ENCODE measurements at places on chromosomes 11 and 22.

DNA sequence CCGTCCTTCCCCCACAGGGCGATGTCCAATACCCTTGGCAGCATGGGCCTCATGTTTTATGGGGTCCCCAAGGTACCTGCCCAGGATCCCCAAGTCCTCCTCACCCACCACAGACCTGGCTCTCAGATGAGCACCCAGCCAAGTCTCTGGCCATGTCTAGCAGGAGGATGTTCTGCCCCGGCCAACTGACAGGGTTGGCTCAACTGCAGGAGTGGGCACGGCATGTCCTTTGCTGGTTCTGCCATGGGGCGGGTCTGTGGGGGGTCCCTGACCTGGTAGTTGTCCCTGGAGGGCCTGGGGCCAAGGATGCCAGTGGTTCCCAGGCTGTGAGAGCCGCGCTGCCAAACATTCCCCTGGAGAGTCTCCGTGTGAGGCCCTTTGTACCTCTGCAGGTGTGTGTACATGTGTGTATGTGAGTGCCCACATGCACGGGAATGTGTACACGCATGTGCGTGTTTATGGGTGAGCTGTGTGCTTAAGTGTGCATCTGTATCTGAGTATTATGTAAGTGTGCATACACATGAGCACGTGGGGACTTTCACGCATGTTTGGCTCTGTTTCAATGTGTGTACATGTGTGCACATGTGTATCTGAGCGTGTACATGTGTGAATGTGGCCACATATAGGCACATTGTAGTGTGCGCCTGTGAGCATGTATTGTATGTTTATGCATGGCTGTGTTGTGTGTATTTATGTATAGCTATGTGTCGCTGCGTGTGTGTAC, 85.5 kb downstream of the KCNQ1 start:
- no peak for DNase-seq

DNA sequence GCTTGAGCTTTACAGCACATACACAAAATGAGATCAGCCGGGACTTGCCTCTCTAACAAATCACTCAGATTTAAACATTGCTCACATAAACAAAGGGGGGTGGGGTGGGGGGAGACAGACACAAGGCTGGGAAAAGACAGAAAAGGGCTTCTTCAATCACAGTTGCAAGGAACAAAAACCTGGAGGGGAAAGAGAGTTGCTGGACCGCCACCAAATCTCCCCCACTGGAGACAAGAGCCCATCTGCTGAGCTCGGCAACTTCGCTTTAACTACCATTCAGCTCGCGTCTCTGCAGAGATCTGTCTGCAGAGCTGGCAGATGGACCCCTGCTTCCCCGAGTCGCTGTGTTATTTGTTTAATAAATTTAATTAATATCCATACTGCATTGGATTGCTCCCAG, 165.0 kb downstream of the RCN1 start:
- no peak for DNase-seq

DNA sequence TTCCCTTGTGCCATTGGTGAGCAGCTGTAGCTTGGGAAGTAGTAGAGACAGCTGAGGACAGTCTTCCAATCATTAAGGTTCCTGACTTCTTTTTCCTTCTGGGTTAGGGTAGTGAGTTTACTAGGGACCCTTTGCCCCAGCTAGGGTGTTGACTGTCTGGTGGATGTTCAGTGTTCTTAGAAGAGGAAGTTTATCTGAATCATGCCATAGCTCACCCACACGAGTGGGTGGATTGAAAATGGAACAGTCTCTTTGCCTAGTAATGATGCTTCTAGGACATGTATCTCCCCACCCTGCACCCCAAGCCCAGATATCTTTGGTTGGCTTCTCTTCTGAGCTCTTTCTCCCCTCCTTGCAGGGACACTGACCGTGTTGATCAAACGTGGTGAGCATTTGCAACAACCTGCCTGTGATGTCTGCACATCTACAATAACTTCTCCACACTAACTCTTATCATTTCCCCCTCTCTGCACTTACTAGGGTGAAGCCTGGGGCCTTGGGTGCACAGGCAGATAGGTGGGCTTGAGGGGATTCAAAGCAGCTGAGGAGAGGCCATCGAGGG, 57.1 kb upstream of the HORMAD2 start:
- no peak for DNase-seq

- no peak for DNase-seq
These were observed 16.4 kb upstream of the POLD3 start for GRCh38 chr11:74575999-74576398.

DNA sequence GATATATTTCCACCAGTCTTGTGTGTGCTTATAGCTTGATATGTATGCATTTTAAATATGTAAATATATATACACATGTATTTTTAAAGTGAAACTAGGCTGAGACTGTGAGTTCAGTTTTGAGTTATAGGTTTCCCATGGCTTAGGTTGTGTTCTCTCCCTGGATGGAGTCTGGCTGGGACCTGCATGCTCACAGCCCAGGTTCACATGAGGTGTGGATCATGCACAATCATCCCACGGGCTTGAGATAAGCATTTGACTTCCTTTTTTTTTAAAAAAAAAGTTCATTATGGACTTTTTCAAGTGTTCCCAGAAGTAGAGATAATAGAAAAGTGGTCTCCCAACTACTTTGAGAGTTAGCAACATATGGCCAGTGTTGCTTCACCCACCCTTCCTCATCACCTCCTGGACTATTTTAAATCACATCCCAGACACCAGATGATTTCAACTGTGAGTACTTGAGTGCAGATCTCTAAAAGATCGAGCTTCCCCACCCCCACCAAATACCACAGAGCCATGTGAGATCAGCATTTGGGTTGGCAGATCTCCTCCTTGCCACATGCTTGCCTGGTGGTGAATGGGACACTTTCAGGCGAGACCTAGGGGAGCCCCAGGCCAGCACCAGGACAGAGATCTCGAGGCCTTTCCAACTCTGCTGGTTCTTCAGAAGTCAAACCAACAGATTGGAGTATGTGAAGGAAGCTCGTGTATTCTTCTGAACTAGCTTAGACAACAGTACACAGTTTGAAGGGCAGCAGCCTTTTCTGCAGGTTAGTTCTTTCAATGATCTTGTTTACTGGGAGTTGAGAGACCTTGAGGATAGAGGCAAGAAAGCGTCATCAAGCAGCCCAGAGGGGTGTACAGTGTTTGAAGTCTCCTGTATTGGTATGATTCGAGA, 15.9 kb downstream of the MED15 start:
- no peak for DNase-seq

GRCh38 chr11:2092956-2093412, 46.2 kb downstream of the IGF2 start:
- DNase-seq, result no peak

- no peak for DNase-seq
These were observed 217.1 kb downstream of the CSNK2A3 start for GRCh38 chr11:11135820-11136476.

DNA sequence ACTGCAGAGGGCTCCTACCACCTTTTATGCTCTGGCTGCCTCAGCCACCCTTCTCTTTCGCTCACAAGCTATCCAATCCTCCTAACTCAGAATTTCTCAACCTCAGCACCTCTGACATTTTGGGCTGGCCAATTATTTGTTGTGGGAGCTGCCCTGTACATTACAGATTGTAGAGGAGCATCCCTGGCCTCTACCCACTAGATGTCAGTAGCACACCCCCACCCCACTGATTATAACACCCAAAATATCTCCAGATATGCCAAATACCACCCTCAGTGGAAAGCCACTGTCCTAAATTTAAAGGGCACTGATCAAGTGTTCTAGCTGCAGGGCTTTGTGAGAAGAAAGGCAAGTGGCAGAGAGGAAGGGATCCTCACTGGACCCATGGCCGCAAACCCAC, 443.1 kb downstream of the SOX6 start:
- no peak for DNase-seq

DNA sequence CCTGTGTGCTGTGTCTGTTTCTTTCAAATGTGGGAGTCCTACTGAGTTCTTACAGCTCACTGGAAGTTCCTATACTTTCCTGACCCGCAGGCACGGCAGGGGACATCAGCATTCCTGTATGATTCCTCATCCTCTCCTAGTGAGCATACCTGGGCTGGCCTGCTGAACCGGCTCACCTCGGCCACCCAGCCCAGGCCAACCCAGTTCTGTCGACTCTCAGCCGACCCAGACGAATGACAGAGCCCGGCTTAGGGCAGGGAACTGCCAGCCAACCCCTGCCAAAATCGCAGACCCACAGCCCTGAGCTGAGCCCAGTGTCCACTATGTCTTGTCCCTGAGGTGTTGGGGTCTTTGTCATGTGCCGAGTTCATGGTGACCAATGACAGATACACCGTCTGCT, 339.7 kb downstream of the BRD1 start:
- DNase-seq, result no peak

GRCh38 chr11:44316659-44317240, 6.8 kb upstream of the ALX4 start:
- DNase-seq, result no peak

DNA sequence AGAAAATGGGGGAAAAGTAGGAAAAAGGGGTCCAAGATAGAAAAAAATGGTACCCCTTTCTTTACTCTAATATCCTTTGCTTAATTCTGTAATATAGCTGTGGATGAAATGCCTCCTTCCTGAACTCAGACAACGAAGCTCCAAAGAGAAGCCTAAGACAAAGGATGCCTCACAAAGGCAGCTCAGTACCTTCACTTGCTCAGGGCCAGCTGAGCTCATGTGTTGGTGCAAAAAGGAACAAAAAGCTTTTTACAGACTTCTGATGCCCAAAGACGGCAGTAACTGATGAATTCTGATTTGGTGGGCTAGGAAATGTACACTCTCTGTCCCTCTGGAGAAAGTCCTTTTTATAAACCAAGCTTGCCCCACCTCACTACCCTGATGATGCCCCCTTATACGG, 77.5 kb downstream of the DENND5A start:
- no peak for DNase-seq

GRCh38 chr11:45858751-45859398, 11.6 kb downstream of the CRY2 start:
- no peak for DNase-seq

DNA sequence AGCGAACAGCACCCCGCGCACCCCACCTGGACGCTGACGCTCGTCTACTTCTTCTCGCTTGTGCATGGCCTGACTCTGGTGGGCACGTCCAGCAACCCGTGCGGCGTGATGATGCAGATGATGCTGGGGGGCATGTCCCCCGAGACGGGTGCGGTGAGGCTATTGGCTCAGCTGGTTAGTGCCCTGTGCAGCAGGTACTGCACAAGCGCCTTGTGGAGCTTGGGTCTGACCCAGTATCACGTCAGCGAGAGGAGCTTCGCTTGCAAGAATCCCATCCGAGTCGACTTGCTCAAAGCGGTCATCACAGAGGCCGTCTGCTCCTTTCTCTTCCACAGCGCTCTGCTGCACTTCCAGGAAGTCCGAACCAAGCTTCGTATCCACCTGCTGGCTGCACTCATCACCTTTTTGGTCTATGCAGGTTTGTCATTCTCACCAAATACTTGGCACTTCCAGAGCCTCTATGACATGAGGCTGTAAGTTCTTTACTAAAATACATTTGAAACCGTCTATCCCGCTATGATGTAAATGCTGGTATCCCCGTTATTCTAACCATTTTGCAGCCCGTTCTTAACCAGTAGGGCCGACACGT, 535 bp downstream of the AQP11 start:
- peak; percentile 21 for DNase-seq

DNA sequence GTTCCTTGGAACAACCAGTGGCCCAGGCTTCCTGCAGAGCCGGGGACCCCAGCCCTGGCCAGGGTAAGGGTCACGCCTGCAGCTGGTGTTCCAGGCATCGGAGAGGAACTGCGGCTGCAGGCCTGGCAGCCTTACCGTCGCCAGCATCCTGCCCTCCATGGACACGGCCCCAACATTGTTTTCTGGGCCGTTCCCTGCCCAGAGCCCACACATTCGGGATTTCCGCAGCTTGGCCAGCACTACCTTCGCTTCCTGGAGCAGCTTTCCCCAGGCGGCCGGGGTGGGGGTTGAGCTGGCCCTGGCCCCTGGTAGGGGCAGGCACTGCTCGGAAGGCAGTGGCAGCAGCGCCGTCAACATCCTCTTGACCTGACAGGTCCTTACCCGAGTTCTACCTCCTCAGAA, 17.7 kb downstream of the TXN2 start:
- no peak for DNase-seq

- no peak for DNase-seq
These were observed 119.7 kb downstream of the KIRREL3 start for GRCh38 chr11:126880872-126881271.

DNA sequence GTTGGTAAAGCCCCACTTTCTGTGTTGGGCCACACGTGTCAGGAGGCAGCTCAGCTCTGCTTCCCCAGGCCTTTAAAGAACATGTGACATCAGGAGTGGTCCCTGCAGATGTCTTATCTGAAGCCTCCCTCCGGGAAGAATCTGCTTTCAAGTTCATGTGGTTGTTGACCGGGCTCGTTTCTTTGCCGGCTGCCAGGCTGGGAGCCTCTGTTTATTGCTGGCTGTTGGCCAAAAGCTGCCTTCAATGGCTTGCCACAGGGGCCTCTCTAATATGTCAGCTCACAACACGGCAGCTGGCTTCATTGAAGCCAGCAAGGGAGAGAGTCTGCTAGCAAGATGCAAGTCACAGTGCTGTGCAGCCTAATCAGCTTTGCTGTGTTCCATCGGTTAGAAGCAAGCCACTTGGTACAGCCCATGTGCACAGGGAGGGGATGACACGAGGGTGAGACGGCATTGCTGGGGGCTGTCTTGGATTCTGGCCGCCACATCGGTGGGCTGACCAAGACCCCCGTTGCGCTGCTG, 14.6 kb downstream of the MRGPRF start:
- DNase-seq, result no peak

DNA sequence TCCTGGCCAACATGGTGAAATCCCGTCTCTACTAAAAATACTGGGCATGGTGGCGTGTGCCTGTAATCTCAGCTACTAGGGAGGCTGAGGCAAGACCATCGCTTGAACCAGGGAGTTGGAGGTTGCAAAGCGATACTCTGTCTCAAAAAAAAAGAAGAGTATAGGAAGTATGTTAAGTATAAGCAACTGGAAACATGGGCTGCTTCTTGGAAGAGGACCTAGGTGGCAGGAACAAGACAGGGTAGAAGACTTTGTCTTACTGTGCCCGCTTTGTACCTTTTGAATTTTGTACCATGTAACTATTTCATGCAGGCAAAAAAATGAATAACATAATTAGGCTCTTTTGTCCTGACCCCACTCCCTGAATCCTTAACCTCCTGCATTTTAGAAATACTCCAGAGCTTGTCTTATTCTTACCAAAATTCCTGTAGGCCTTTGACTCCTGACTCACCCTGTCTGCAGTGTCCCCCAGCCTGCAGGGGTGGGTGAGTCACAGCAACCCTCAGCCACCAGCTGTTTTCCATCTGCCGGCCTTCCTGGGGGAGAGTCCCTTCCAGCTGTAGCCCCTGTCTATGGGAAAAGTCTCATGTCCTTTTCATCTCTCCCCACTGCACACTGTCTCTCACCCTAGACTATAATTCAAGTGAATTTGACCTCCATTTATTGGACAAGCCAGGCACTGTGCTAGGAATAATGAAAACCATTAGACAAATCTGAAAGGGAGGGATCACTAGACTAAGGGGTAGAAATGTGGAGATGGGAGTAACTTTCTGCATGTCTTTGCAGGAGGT, 41.8 kb downstream of the TXN2 start:
- peak; percentile 40 for DNase-seq

All from stimulated activated CD4-positive, alpha-beta T cell treated with anti-CD3 and anti-CD28 coated beads, Interleukin-2, amount 100 ng/mL, for 24 hours (primary cell).